ENCODE measurements at places on chromosomes 7 and 10. TPM values are rescaled to one million over a fixed set of nuclear protein-coding genes. Genes with fewer than 3 reads are reported as not detected.

DNA sequence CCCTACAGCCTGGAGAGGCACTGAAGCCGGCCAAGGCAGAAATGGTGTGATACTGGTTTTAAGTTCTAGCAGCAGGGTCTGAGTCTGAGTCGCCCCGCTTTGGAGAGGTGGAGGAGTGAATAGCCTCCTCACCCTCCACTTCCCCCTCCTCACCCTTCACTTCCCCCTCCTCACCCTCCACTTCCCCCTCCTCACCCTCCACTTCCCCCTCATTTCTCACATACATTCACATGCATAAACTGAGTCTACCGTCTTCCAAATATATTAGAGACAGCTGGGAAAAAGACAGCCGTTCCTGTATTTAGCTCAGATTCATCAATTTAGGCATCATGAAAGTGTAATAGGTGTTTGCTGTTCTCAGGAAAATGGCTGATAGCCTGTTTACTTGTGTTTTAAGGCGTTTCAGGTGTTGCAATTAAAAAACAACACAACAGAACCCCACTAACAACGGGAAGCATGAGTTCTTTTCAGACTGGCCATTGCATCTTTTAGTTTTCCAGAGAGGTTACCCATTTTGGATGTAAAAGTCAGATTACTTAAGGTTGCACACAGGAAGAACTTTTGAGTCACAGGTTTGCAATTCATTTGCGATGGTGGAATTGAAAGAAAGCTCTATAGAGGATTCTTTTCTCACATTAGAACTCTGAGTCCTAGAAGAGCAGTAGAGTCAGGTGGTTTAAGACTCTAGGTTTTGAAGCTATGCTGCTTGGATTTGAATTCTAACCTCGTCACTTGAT, 861 bp downstream of the NRBF2 start:
- peak overlapping the region; percentile 89 for H3K27ac ChIP-seq
- H3K4me3 ChIP-seq, result peak overlapping the region; percentile 85
- H3K4me1 ChIP-seq, result peaks cover 48% of the 10 kb centered on the region
- no peaks in the 10 kb centered on the region for H3K27me3 ChIP-seq
- DNase-seq, result no peak
- peaks cover 1% of the 10 kb centered on the region for H3K36me3 ChIP-seq

Gene ATP6V0A4
- 0.70 TPM for total RNA-seq

DNA sequence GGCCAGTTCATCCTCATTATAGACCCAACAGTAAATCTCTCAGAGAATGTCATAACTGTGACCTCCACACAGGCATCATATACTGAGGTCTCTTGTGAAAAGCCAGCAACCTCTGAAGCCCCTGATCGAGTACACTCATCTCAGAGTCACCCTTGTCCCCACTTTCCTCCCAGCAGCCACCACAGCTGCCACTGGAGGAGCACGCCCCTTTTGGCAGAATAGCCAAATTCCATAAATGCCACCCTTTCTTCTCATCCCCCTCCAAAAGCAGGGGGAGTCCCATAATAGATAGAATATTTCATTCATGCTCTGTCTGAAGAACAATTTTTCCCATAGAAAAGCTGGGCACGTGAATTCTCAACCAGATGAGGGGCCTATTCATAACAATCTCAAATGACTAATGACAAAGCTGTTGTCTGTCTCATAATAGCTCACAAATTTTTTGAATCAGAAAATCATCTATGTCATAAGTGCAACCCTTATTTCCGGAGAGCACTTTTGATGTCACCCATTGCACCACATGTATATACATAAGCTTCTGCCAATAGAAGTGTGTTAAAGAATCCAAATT, 47.4 kb downstream of the SGMS1 start:
- no peak for DNase-seq
- peaks cover 40% of the 10 kb centered on the region for H3K4me1 ChIP-seq
- peaks cover 4% of the 10 kb centered on the region for H3K36me3 ChIP-seq
- H3K27ac ChIP-seq, result peak overlapping the region; percentile 80
- H3K4me3 ChIP-seq, result no peak overlapping the region

Gene CRHR2
- total RNA-seq, result not detected

Gene GPR15LG
- total RNA-seq, result not detected

DNA sequence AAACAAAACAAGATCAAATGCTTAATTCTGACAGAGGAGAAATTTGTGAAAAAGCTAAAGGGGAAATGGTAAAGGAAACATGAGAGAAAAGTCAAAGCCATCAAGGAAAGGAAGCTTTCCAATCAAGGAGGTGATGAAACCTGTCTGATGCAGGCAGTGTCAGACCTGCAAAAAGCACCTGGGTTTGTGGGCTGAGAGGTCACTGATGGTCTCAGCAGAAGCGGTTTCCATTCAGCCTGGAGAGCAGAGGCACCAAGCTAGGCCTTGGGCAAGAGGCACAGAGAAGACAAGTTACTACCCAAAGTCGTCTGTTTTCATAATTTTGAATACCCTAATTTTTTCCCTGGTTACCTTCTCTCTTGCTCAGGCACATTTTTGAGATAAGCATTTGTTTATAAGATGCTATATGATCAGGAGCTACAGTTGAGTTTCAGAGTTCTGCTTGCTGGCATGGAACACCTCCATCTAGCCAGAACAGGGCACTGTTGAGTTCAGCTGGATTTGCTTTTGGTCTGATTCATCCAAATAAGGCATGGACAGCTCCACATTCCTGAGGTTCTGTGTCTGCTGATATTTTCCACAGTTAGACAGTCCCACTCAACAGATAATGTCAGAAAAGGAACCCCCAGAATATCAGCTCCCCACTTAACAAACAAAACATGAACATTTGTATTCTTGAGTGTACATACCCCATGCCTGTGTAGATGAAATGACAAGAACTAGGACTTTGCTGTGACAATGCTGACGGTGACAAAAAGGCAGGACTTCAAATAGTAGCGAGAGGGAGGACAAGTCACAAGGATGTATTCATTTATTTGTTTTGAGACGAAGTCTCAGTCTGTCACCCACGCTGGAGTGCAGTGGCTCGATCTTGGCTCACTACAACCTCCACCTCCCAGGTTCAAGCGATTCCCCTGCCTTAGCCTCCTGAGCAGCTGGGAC, 4.9 kb upstream of the PPIA start:
- no peaks in the 10 kb centered on the region for H3K36me3 ChIP-seq
- no peaks in the 10 kb centered on the region for H3K27me3 ChIP-seq
- H3K4me3 ChIP-seq, result no peak overlapping the region
- DNase-seq, result no peak
- H3K4me1 ChIP-seq, result peaks cover 25% of the 10 kb centered on the region
- H3K27ac ChIP-seq, result peak overlapping the region; percentile 86

Measured in chondrocyte (in vitro differentiated cells).